ENCODE measurements at places on chromosomes 6 and 20. TPM values are rescaled to one million over a fixed set of nuclear protein-coding genes. Genes with fewer than 3 reads are reported as not detected.

GRCh38 chr20:23141450-23142161, 55.5 kb upstream of the CD93 start:
- no peak overlapping the region for H3K27ac ChIP-seq
- no peak overlapping the region for H3K4me3 ChIP-seq
- no peak for DNase-seq
- H3K36me3 ChIP-seq = no peaks in the 10 kb centered on the region

DNA sequence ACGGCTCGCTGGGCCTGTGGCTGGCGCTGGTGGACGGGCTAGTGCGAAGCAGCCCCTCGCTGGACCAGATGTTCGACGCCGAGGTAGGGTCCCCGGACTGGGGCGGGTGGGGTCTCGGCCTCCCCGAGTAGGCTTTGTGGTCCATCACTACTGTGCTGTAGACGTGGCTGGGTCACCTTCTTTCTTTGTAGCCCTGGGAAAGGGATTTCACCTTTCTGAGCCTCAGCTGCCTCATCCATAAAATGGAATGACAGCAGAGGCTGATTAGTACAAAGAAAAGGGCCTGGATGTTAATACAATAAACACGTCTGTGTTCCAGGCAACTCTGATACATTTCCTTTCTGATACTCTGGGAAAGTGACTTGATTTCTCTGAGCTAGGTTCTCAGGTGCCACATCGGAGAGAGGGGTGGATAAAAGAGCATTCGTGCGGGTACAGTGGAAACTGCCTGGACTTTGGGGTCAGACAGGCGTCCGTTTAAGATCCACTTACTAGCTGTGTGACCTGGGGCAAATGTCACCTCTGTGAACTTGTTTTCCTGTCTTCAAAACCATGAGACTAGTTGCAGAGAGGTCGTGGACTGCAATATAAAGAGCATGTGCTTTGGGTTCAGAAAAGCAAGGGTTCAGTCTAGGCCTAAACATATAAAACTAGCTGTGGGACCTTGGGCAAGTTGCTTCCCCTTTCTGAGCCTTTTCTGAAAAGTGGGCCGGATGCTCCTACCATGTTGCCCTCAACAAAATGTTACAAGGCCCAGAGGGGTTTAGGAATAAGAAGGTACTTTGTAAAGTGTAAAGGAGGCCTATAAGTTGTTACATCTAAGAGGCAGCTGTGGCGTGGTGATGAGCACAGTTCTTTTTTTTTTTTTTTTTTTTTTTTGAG, 896 bp downstream of the SYS1 start:
- H3K36me3 ChIP-seq = peaks cover 7% of the 10 kb centered on the region
- DNase-seq = no peak
- H3K27ac ChIP-seq = peak overlapping the region; percentile 75
- peaks cover 27% of the 10 kb centered on the region for H3K4me1 ChIP-seq
- H3K4me3 ChIP-seq = peak overlapping the region; percentile 78
- no peaks in the 10 kb centered on the region for H3K27me3 ChIP-seq

DNA sequence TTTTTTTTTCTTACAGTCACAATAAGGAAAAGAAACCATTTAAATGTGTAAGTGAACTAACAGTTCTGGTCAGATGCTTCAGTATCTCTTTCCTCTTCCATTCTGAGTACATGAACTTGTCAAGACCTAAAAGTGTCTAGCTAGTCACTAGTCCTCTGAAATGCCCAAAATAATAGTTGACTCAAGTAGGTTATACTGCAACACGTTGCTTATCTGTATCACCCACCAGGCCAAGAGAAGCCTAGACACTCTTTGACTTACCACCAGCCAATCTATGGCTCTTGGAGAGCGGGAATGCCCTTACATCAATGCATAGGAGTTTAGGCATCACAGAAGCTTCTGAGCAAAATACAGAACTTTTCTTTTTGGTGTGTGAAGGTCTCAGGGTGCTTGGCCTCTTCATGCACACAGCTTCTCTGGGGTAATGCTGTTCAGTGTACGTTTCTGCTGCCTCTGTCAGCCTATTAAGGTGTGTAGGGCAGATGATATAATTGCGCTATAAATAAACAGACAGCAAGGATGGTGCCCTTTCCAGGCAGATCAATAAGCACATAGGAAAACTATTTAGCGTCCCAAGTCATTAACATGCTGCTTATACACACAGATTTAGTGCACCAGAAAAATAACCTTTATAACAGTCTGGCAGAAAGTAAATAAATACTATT, 7.8 kb upstream of the GFOD1 start:
- no peaks in the 10 kb centered on the region for H3K27me3 ChIP-seq
- H3K4me1 ChIP-seq = no peaks in the 10 kb centered on the region
- H3K36me3 ChIP-seq = no peaks in the 10 kb centered on the region

GRCh38 chr6:157223021-157223430, 100.3 kb downstream of the TMEM242 start:
- no peaks in the 10 kb centered on the region for H3K27me3 ChIP-seq
- no peaks in the 10 kb centered on the region for H3K36me3 ChIP-seq
- peak; percentile 69 for DNase-seq
- H3K27ac ChIP-seq = no peak overlapping the region

OPN5 gene
- total RNA-seq = not detected

DNA sequence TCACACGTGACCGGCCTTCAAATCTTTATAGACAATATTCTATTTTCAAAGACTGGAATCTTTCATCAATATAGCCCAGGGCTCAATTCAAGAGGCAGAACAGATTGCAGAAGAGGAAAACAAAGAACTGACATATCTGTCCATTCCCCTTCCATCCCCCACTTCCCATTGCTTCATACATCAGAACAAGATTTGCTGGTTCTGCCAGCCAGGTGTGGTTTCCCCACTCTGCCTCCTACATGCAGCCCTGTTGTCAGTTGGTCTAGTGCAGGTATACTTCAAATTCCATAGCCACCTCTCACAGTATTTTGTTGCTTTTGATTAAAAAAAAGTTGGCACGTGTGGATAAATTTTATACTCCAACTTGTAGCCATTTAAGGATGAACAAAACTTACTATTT, 174.9 kb downstream of the CD109 start:
- no peaks in the 10 kb centered on the region for H3K27me3 ChIP-seq
- no peaks in the 10 kb centered on the region for H3K36me3 ChIP-seq
- no peaks in the 10 kb centered on the region for H3K4me1 ChIP-seq

WFDC2 gene
- total RNA-seq = 5.0 TPM

RGS19 gene
- 18.8 TPM for total RNA-seq

DNA sequence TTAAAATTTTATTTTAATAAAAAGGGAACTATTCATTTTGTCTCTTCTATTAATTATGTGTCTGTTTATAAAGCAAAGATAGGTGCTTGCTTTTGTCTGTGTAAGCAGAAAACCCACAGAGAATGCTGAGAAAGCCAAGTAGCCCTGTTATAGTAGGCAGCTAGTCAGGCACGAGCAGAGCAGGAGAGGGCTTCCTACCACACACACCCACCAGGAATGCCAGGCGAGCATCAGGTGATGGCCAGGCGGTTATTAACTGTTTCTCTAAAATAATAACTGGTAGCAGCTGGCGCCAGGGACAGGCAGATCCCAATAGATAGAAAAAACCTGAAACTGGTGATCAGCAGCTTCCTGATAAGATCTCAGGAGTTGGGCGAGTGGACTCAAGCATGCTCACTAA, 15.7 kb downstream of the C6orf15 start:
- DNase-seq = no peak
- H3K27ac ChIP-seq = no peak overlapping the region
- no peaks in the 10 kb centered on the region for H3K36me3 ChIP-seq
- H3K4me3 ChIP-seq = no peak overlapping the region
- H3K4me1 ChIP-seq = peaks cover 3% of the 10 kb centered on the region

DNA sequence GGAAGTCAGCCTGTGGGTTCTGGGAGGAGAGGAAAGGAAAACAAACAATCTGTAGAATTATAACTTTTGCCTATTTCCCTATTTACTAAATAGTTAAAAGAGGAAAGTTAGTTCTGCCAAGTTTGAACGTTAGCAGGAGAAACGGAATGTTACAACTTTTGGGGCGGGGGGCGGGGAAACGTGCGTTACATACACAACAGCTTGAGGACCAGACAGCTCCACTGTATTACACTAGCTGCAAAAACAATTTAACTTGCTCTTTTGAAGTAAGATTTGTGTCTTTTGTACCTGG, 498 bp upstream of the PRDM1 start:
- no peak overlapping the region for H3K4me3 ChIP-seq
- H3K4me1 ChIP-seq = no peaks in the 10 kb centered on the region
- DNase-seq = no peak
- H3K27me3 ChIP-seq = no peaks in the 10 kb centered on the region
- H3K27ac ChIP-seq = no peak overlapping the region

DNA sequence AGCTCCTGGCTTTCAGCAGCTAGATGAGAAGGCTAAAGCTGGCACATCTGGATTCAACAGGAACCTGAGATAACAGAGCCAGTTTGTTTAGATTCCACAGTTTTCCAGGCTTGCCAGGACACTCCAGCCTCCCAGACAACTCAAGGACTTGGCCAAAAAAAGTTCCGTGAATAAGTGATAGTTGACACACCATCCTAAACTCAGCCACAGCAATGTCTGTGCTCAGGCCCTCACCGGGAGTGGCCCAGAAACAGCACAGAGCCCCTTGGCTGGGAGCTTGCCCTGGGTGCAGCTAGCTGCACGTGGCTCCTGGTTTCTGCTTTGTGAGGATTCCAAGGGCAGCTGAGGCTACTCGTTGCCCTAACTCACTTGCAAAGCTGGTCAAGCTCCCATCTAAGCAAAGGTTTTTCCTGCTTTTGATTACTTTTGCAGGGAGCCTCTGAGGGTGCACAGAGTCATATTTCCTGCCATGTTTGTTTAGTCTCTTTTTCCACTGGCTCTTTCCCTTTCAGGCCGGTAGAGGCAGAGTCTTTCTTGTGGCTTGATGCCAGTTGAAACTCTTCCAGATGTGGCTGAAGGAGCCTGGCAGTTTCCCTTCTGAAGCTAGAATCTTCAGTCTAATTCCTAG, 118.3 kb upstream of the ECI2 start:
- H3K27ac ChIP-seq = no peak overlapping the region
- H3K36me3 ChIP-seq = no peaks in the 10 kb centered on the region
- no peak overlapping the region for H3K4me3 ChIP-seq
- H3K27me3 ChIP-seq = no peaks in the 10 kb centered on the region

DNA sequence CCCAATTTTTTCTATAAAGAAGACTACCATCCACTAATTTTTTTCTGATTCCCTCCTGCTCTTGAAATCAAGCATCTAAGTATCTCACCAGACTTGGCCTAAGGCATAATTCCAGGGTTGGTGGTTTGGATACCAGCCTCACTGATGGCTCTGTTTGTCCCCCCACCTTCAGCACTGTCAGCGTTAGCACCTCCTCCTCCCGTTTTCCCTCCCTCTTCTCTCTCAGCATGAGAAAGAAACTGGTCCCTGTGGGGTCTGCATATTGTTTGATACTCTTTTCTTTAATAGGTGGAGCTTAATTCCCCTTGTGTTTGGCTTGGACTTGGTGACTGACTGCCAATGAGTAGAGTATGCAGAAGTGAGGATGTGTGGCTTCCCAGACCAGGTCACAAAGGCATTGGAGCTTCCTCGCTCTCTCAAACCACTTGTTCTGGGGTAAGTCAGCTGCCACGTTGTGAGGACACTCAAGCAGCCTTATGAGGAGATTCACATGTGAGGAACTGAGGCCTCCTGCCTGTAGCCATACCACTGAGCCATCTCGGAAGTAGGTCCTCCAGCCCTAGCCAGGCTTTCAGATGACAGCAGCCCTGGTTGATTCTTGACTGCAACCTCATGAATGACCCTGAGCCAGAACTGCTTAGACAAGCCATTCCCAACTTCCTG, 65.2 kb downstream of the RIOK1 start:
- H3K27me3 ChIP-seq = no peaks in the 10 kb centered on the region
- H3K36me3 ChIP-seq = no peaks in the 10 kb centered on the region
- no peaks in the 10 kb centered on the region for H3K4me1 ChIP-seq
- no peak overlapping the region for H3K4me3 ChIP-seq
- no peak overlapping the region for H3K27ac ChIP-seq
- DNase-seq = no peak

- H3K4me1 ChIP-seq = no peaks in the 10 kb centered on the region
- H3K27me3 ChIP-seq = peaks cover 4% of the 10 kb centered on the region
- no peak for DNase-seq
- no peaks in the 10 kb centered on the region for H3K36me3 ChIP-seq
- no peak overlapping the region for H3K27ac ChIP-seq
These were observed 7.0 kb downstream of the SLC22A23 start for GRCh38 chr6:3449750-3450305.

DNA sequence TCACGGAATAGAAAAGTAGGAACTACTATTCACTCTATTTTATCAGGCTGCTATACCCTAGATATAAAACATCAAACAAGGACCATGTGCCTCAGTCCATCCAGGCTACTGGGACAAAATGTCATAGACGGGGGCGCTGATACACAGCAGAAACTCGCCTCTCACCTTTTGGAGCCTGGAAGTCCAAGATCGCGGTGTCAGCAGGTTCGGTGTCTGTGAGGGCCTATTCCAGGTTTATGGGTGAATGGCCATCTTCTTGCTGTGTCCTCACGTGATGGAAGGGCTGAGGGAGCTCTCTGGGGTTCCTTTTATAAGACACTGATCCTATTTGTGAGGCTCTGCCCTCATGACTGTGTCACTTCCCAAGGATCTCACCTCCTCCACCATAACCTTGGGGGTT, 89.5 kb downstream of the DLL1 start:
- H3K27ac ChIP-seq = no peak overlapping the region
- H3K36me3 ChIP-seq = no peaks in the 10 kb centered on the region
- DNase-seq = no peak
- H3K27me3 ChIP-seq = no peaks in the 10 kb centered on the region

- no peak for DNase-seq
- no peaks in the 10 kb centered on the region for H3K4me1 ChIP-seq
- H3K27ac ChIP-seq = no peak overlapping the region
- H3K36me3 ChIP-seq = no peaks in the 10 kb centered on the region
These were observed 57.4 kb downstream of the ARHGAP40 start for GRCh38 chr20:38658879-38659596.

PACRG gene
- total RNA-seq = not detected

DNA sequence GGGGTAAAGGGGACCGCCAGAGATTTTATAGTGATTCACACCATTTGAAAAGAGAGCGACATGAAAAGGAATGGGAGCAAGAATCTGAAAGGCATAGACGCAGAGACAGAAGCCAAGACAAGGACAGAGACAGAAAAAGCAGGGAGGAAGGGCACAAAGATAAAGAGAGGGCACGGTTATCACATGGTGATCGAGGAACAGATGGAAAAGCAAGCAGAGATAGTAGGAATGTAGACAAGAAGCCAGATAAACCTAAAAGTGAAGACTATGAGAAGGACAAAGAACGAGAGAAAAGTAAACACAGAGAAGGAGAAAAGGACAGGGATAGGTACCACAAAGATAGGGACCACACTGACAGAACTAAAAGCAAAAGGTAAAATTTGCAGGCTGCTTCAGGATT, 77.7 kb downstream of the PHF3 start:
- no peak overlapping the region for H3K4me3 ChIP-seq
- no peak for DNase-seq
- no peak overlapping the region for H3K27ac ChIP-seq
- H3K36me3 ChIP-seq = peaks cover 38% of the 10 kb centered on the region
- no peaks in the 10 kb centered on the region for H3K4me1 ChIP-seq
